ENCODE measurements at places on chromosomes 7 and 10.

GRCh38 chr10:101485207-101485606 lies 102.8 kb downstream of the POLL start:
- DNase-seq = no peak

DNA sequence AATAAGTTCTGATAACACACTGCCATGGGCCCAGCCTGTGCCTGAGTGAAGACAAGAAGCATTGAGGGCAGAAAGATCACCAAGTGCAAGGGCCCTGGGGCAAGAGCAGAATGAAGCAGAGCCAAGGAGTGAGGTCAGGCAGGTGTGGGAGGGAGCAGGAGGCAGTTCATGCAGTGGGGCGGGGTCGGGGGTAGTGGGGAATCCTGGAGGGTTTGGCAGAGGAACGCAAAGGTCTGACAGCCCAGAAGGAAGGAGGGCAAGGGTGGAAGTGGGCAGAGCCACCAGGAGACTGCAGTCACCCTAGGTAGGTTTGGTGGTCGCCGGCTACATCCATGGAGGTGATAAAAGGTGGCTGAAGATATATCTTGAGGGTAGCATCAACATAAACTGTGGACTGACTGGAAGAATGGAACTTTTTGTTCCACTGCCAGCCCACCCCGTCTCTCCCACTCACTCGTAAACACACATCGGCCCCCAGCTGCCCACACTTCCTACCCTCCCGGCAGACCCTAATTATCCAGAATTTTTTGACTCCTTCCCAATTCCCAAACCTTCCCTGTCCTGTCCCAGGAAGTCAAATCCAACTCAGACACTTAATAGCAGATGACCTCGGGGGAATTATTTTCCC lies 172.4 kb downstream of the ARHGAP12 start:
- DNase-seq = no peak

DNA sequence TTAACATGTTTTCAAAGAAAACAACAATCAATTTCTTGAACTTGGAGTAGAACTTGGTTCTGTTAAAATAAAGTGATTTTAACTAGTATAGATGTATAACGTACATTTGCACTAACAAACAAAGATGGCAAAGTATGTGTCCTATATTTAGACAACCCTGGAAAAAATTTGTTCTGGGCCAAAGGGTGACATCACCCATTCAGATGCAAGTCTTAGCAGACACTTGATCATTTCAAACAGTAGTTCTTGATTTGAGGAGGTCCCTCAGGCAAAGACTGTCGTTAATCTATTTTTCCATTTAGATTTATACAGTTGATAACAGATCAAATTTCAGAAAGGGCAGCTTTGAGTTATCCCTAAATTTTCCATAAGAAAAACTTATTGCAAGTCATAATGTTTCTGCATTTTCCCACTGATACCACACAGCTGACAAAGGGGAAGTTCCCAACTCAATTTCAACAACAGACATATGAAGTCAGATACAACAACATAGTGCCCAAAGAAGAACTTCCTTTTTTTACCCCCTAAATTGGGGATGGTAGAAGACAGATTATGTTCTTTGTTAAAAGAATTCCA lies 5.2 kb downstream of the NMT2 start:
- no peak for DNase-seq

DNA sequence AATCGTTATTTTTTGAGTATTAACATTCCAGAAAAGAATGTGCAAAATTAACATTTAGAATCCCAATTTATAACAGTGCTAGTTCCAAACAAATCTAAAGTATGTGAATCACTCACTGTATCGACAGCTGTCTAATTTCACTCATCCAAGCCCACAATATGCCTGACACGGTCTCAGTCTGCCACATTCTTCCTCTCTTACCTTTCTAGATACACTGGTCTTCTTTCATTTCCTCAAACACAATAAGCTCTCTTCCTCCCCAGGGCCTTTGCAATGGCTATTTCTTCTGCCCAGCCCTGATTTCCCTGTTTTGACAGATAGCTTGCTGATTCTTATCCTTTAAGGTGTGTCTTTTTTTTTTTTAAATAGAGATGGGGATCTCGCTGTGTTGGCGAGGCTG lies 48.8 kb downstream of the UBE2H start:
- no peak for DNase-seq

GRCh38 chr10:129467359-129468064 lies 471 bp downstream of the MGMT start:
- no peak for DNase-seq

GRCh38 chr10:127151541-127151940 lies 44.9 kb downstream of the INSYN2A start:
- no peak for DNase-seq

DNA sequence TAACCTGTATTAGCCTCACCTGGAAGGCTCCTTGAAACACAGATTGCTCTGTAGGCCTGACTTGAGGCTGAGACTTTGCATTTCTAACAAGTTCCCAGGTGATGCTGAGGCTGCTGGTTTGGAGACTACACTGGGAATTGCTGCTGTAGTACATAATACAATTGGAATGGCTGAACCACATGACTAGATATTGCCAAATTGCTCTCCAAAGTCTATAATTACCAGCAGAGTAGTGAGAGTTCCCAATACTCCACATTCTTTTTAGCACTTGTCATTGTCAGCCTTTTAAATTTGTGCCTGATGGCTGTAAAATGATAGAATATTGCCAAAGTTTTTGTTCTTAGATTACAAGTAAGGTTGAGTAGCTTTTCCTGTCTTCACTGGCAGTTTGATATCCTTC lies 39.9 kb downstream of the PLEKHA8 start:
- DNase-seq = no peak
